ENCODE measurements at places on chromosomes 11 and 22.

DNA sequence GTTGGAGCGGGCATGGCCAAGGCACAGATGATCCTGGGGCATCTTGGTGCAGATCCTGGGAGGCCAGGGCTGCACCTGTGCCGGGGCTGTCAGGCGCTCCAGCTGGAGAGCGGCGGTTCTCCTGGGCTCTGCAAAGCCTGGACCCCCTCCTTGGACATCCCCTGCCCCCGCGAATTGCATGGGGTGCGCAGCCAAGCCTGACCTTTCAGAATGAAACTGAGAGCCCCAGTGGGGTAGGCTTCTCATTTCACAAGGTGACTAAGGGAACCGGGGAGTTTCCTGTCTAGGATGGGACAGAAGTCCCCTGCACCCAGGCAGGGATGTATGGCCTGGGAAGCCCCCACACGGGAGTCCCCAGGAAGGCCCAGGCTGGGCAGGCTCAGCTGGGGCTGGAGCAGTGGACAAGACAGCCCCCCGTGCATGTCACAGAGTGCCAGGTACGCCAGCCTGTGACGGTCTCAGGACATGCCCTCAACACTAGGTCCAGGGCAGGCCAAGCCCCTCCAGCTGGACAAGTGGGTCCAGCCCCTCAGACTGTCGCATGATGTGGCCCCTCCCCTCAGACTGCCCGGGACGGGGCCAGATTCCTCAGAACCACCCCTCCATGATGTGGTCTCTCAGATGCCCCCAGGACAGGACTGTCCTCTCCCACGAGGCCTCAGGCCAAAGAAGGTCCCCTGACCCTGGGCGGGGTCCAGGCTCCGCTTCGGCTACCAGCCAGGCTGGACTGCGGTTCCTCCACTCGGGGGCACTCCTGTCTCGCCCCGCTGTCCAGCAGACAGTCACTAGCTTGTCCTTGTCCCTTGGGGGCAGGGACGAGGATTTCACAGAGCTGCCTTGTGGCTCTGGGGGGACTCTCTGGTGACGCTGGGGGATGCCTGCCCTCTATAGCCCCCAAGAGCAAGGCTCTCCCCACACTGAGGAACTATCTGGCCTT is 2.3 kb downstream of the LSP1 start:
- peak; percentile 39 for DNase-seq

DNA sequence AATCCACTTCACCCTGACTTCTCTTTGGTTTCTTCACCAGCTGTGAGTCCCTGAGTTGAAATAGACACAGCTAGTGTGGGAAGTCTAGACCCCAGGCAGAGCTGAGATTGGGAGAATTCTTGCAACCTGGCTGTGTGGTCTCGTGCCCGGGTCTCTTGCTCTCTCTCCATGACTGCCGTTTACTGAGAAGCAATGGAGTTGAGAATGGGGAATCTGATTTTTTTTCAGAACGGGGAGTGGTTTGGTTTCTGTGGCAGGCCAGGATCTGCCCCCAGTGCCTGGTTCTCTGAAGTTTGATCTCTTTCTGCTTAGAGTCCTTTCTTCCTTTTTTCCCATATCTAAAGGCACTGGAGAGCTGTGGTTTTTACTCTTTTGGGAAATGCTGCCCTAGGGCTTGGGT is 1.5 kb downstream of the SIDT2 start:
- no peak for DNase-seq

GRCh38 chr22:29079218-29079901 is 6.5 kb downstream of the KREMEN1 start:
- DNase-seq: no peak

DNA sequence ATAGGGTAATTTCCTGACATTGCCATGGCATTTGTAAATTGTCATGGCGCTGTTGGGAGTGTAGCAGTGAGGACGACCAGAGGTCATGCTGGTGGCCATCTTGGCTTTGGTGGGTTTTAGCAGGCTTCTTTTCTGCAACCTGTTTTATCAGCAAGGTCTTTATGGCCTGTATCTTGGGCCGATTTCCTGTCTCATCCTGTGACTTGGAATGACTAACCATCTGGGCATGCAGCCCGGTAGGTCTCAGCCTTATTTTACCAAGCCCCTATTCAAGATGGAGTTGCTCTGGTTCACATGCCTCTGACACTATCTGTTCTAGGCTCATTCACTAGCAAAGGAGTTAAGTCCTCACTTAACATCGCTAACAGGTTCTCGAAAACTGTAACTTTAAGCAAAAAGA is 1374.2 kb downstream of the FAM181B start:
- no peak for DNase-seq

DNA sequence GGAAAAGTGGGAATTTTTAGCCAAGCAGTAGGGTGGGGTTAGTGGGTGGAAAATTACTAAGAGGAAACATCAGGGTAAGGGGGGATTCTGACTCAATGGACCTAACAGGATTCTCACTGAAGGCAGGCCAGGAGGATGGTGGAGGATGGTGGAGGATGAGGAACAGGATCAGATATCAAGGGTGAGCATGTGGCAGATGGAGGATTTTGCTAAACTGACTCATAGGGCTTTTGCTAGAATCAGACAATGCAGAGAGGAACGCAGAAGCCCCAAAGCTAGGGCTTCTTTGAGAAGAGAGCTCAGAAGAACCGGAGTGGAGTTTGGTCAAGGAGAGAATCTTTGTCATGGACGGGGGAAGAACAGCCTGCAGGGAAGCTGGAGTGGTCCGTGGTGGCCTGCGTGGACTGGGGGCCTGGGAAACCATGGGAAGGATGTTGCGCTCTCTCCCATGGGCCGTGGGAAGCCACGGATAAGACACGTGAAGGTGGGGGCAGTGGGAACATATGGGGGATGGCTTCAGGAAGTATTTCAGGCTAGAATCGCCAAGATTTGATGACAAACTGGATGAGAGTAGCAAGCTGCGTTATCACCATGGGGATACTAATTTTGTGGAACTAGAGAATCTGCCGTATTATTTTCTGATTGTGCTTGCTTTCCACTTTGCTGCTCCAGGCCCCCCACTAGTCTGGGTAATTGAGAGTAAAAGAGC is 165.2 kb downstream of the LDLRAD3 start:
- no peak for DNase-seq

- peak; percentile 24 for DNase-seq
These were observed 13.9 kb downstream of the CRTAM start for GRCh38 chr11:122852074-122852795.

GRCh38 chr11:111402411-111402810 is 23.3 kb upstream of the POU2AF1 start:
- DNase-seq: no peak

- no peak for DNase-seq
These were observed 53.2 kb upstream of the EHF start for GRCh38 chr11:34567733-34568132.

GRCh38 chr11:18785411-18785810 is 6.2 kb downstream of the PTPN5 start:
- no peak for DNase-seq

- DNase-seq: peak; percentile 48
These were observed 27.8 kb downstream of the WEE1 start for GRCh38 chr11:9601037-9601875.

DNA sequence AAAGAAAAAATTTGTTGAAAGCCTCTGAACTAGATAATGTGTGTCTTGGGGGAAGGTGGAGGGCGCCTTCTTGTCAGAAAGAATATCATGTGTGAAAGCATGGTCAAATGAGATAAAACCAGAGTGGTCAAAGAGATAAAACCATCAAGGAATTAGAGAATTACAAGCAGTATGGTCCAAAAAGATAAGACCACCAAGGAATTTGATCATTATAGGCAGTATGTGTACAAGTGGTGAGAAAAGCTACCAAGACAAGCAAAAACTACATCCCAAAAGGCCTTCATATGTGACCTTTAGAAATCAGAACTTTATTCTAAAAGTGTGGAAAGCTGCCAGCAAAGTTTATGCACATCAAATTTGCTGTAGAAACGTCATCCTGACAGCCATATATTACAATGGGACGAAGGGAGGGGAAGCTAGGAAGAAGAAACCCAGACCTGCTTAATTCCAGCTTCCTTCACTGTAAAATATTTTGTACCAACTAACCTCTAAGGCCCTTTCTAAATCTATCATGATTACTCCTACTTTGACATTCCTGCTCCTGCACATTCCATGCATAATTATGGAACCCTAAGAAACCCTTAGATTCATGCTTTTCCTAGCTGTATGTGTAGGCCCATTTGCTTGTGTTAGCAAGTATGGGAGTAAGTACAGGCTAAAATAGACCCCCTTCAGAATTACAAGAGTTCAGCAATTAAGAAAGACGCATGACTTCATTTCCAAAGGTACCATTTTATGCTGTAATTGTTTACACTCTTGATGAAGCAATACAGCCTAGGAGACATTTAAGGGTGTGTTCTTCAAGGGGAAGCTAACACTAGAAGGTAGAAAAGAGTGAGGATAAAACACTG is 51.6 kb downstream of the LGR4 start:
- no peak for DNase-seq

GRCh38 chr11:9455722-9456121 is 5.1 kb upstream of the ZNF143 start:
- no peak for DNase-seq

- DNase-seq: peak; percentile 64
These were observed 6.3 kb upstream of the FADS3 start for GRCh38 chr11:61897387-61898246.

DNA sequence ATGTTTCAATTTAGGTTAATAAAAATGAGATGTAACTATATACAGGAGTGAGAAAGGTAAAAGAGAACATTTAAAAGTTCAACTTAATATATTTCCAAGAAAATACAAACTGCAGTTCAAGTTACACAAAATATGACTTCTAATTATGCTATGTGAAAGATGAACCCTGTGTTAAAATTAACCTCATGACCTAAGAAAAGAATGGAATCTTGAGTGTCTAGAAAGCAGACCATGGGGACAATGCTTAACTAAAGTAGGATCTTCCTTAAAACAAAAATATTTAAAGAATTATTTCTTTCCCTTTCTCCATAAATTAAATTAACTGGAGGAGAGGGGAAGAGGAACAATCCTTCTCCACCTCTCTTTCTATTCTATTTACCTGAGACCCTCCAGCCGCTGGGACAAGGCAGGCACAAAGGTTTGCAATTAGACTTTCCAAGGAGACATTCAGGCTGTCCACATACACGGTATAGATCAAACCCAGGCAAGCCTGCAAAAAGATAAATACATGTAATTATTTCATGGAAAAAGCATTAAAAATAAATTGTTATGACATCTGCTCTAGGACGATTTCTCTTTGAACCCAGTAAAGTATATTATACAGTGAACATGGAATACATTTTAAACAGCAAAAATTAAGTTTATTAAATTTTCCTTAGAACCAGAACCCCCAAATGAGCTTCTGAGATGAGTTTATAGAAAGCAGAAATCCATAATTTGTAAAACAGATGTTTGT is 264.5 kb downstream of the SBF2 start:
- DNase-seq: no peak

DNA sequence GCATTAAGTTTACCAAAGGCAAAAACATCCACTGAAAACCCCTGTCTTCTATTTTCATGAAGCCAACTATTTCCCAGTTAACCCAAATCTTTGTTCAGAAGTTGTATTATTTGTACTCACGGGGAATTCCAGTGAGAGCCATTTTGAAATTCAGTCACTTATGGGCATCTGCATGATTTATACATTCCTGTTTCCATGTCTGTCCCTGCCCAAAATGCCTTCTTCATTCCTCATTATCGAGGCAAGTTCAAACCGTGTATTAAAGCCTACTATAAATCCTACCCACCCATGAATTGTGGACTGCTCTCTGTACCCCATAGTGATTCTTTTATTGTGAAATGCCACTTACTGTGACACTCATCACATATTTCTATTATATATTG is 772.7 kb downstream of the DLG2 start:
- DNase-seq: no peak

- no peak for DNase-seq
These were observed 5.0 kb downstream of the ZP1 start for GRCh38 chr11:60872124-60872960.

DNA sequence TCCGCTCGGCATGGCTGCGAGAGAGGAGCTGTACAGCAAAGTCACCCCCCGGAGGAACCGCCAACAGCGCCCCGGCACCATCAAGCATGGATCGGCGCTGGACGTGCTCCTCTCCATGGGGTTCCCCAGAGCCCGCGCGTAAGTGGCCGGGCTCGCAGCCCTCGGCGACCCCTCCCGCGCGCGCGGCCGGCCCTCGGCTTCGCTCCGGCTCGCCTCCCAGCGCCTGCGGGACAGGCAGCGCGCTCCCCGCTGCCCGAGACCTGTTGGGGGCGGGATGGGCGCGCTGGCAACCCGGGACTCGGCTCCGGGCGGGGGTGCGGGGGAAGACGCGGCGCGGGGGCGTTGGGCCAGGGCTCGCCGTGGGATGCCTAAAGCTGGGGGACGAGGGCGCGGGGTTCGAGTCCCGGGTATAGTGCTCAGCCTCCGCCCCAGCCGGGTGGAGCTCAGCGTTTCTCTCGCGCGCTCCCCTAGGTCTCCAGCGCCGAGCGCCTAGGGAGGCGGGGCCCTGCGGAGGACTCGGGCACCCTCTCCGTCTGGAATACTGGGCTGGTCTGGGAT is 630 bp downstream of the UBASH3B start:
- peak; percentile 38 for DNase-seq

DNA sequence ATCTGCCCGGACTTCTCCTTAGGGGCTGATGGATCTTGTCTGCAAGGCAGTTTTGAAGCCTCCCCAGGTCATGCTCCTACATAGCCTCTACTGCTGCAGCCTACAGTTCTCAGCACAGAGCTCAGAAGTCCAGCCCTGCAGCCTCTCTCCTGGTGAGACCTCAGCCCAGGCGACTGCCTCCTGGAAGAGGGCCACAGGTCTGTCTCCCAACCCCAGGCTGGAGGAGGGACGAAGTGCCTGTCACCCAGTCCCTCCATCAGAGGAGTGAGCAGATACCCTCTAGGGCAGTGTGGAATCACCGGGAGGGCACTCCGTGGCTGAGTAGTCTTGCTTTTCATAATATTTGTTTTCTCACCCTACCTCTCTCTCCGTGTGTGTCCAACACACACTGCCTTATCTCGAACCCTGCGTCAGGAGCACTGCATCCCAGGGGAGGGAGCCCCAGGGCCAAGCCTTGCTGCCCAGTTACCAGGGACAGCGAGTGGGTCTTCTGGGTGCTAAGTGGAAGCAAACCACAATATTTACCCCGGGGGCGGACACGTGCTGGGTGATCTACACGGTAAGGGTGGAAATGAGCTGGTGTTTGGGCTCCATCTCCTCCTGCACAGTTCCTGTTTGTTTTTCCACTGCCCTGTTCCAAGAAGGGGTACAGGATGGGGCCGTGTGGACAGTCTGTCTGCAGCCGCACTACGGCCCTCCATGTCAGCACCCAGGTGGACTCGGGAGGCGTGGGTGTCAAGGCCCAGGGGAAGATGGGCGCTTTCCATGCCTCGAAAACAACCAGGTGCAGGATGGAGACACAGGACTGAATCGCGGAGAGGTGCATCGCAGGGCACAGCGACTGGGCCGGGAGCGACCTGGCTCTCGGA is 133.7 kb upstream of the HSD17B12 start:
- DNase-seq: no peak

DNA sequence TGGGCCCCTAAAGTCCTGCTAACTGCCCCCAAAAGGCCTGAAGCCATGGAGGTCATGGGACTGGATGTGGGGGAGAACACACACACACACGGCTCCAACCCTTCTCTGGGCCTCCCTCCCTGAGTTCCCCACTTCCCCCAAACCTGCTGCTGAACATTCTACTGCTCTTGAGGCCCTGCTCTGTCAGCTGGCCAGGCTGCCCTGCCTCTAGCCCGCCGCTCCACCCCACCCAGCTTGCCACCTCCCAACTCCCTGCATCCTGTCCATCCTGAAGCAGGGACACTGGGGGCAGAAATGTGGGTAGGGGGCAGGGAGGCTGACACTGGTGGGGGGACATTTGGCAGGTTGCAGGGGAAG is 1.0 kb downstream of the KCNJ4 start:
- no peak for DNase-seq
